ENCODE measurements at places on chromosomes 6 and 20.
A peak's percentile ranks its signal among the peaks of the same experiment; 100 is the strongest.

DNA sequence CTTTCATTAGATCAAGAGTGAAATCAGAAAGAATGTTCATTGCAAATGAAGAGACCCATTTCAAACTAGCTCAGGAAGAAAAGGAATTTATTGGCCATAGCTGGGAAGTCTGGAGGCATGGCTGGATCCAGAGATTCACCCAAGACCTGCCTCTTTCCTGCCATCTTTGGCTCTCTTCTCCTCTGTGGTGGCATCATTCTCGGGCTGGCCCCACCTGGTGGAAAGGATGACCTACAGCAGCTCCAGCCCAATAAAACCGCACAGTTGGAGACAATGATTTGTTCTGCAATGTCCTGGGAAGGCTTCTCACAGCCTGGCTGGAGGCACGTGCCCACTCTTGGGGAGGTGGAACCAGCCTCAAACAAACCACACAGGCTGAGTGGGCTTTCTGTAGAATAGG lies 18.1 kb upstream of the FERMT1 start:
- DNase-seq, result no peak

DNA sequence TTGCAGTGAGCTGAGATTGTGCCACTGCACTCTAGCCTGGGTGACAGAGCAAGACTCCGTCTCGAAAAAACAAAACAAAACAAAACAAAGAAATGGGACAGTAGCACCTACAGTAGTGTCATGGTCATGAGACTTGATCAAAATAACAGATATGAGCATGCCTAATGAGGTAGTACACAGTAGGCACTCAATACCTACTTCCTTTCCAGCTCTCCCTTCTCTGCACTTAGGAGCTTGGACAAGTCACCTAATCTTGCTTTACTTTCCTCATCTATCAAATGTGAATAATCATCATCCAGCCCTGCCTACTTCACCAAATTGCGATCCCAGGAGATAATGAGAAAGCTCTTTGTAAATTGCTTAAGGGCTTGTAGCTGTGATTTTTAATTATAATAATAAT lies 55.4 kb upstream of the EPB41L1 start:
- no peak for DNase-seq

DNA sequence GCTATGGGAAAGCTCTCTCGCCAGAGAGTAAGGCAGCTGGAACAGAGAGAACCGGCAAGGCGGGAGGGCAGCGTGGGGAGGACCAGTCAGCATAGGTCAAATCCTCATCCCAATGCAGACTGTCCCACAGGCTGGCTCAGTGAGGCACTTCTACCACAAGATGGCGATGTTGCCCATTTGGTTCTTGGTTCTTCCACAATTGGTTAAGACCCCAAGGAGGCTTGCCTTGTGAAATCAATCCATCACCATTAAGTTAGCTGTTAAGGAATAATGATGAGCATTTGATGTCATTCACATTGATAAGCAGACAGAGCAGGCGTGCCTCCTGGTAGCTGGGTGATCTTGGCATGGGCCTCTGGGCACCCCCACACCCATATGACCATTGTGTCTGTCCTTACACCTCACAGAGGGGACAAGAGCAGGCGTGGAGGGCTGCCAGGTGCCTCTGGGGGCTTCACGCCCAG lies 2.4 kb downstream of the CSTL1 start:
- DNase-seq, result no peak

DNA sequence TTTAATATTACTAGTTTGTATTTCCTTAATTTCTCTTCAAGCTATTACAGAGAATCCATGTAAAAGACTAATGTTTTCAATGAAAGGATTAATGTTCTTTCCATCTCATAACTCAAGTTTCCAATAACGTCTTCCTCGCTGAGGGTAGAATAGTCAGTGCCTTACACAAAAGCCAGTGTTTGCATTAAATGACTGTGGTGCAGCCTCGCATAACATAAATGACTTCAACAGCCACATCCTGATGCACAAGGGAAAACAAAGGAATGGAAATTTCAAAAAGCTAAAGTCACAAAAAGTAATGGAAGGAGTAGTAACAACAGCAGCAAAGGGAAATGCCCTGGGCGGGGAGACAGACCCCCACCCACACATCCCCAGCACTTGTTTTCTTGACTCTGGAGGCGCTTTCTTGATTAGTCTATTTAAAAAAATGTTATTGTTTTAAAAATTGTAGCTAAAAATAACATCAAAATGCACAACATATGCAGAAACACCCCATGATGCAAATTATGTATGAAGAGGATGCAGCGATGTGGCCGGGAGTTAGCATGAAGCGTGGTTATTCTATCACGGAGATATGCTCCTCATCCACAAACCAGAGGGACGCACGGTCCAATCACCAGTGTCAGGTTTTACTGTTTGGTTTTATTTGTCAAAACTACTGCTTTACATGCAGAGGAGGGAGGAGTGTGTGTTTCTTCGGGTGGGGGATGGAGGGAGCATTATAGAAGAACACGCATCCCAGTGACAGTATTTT lies 228.6 kb downstream of the GMPR start:
- no peak for DNase-seq

DNA sequence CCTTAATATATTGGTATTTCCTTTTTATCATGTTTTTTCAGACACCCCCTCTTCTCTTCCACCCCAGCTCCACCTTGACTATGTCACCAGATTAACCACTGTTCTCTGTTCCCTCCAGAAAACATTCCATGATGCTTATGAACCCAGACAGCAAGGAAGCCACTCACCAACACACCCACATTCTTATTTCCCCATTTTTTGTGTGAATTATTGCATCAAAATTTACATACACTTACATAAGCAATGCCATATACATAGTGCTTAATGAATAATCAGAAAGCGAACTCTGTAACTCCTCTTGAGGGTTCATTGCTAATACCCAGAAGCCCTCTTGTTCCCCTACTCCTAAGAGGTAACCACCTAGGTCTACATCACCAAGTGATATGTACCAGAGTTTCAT lies 182.3 kb upstream of the CDYL start:
- no peak for DNase-seq

DNA sequence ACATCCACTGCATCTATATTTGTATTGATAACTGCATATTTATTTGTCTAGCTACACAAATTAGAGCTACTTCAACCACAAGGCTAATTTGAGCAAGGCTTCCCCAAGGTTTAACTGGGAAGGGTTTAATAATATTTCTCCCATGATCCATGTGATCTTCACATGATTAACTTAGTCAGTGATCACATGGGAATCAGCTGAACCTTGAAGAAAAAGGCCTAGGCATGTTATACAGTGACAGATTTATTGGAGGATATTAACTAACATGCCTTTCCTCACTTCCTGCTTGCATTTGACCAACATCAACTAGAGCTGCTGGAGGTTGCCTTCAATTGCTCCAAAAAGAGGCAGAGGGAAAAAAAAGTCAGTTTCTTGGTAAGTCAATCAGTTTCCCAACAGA lies 417.0 kb downstream of the HAO1 start:
- DNase-seq, result no peak

DNA sequence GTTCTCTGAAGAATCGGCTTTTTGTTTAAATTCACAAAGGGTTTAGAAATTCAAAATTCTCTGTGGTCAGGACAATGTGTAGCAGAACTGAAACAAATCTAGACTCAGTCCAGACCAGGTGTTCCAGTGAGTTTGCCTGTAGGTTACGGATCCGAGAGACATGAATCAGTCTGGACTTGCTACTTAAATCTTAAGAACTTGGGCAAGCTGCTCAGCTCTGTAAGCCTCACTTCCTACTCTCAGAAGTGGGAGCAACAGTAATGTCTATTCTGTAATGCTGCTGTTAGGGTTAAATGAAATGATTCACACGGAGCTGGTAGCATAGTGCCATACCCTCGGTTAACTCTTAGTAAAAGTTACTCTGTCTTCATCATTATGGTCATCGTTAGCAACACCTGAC lies 37.7 kb downstream of the HECA start:
- DNase-seq, result no peak

DNA sequence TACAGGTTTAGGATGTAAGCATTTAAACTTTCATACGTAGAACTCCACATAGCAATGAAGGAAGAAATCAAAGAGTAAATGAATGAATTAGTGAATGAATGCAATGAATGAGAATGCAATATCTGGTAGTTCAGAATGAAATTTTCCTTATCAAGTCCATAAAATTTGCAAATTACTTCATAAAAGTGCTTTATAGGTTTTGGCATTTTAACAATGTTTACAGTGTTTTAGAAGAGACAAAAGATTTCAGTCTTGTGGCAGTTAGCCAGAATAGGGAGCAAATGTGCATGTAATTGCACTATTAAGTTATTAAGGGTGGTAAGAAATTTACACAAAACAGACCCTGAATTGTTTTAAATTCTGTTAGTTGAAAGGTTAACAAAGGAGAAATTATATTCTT lies 739.4 kb upstream of the FLRT3 start:
- no peak for DNase-seq

GRCh38 chr6:1392813-1393640 lies 3.7 kb downstream of the FOXF2 start:
- no peak for DNase-seq

- DNase-seq, result no peak
Observed at GRCh38 chr20:20793591-20793990, 81.1 kb upstream of the RALGAPA2 start.

GRCh38 chr6:108966855-108967755 lies 118.9 kb downstream of the ARMC2 start:
- DNase-seq, result peak; percentile 53

- peak; percentile 47 for DNase-seq
Observed at GRCh38 chr6:129186988-129187387, 304.1 kb downstream of the LAMA2 start.

DNA sequence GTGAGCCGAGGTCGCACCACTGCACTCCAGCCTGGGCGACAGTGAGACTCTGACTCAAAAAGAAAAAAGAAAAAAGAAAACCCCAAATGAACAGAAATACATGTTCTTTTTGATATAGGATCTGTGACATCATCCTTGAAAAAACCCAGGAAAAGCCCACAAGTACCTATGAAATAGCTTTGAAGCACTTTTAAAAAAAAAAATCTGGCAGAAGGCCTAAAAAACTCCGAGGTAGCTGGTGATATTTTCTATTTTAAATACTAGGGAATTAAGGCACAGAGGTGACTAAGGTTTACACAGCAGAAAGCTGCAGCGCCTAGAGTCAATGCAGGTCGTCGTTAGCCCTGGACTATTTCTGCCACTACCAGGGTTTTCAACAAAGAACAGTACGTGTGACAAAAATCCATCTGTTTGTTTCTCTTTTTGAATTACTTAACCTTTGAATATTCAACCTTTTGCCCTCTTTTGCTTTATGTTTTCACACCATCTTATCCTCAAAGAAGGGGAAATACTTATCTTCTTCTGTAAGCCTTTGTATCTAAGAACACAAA lies 39.4 kb upstream of the EEF1A1 start:
- no peak for DNase-seq

DNA sequence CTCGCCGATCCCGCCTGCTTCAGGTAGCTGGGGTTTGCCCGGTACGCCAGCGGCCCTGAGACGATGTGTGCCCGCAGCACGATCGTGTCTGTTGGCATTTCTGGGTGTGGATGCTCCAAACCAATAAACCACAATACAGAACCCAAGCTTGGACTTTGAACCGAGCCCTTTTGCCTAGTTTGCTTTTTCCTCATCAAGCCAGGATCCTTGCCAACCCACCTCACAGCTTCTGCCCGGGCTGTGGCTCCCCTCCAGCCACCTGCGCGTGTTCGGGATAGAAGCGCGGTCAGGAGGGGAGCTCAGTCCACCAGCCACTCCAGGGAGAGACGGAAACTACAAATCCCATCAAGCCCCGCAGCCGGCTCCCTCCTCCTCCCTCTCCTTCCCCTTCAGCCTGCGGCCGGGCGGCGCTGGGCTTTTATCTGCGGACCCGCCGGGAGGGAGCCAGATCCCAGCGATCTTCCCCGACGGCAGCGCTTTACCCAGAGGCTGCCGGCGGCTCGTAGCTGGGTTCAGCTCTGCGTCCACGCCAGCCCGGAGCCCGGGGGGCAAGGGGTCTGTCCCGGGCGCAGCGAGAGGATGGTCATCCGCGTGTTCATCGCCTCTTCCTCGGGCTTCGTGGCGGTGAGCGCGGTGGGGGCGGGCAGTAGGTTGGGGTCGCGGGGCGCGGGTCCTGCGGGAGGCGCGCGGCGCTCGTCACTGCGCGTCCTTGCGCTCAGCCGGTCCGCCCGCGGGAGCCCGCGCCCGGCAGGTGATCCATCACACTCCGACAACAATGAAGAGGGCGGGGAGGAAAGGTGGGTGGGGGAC lies at the start of gene SH3BGRL2:
Gene SH3BGRL2, plus strand, starts transcription at position 447 of the 810 bp plus-strand sequence. Its CDS starts 133 bp downstream, at position 580.
- DNase-seq, result peak; percentile 28

DNA sequence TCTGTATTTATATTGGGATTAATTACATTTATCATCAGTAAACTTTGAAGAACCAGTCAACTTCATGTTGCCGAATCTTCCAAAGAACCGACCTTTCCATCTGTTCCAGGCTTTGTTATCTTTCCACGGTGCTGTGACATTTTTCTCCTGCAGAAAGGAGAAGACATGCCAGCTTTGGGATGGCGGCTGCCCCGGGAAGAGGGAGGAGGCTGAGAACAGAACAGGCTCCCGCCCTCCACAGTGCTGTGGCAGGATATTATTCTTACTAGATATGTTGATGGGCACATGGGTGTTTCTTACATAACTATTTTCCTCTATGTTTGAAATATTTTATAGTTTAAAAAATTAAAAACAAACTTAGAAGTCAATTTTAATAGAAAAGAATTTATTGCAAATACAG lies 44.9 kb downstream of the GINS1 start:
- DNase-seq, result no peak

GRCh38 chr6:138346302-138347195 lies 31.2 kb upstream of the SMIM28 start:
- peak; percentile 2 for DNase-seq

GRCh38 chr6:25961619-25962148 lies 918 bp upstream of the TRIM38 start:
- DNase-seq, result no peak

GRCh38 chr6:56807989-56808337 lies 146.9 kb upstream of the BEND6 start:
- no peak for DNase-seq

DNA sequence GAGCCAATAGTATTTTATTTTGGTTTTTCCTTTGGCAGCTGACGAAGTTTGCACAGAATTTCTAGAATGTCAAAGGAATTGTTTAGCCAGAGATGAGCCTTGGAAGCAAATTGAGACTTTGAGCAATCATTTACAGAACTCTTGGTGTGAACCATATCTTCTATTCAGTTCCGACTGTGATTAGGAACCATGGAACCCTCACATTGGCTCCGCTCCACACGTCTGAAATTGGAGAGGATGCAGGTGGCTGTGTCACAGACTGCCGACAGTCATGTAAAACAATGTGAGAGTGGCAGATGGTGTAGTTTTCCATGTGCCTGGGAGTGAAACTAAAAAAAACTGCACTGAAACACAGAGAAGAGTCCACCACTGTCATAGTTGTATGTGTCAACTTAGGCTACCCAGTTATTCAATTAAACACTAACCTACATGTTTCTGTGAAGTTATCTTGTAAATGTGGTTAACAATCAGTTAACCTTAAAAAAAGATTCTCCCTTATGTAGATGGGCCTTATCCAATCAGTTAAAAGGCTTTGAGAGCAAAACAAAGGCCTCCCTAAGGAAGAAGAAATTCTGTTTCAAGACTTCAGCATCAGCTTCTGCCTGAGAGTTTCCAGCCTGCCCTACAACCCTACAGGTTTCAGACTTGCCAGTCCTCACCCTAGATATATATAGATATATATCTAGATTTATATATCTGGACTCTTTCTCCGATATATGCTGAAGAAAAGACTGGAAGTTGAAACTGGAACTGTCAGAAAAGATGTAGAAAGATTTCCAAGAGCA lies 3.3 kb upstream of the HMGN4 start:
- no peak for DNase-seq

GRCh38 chr20:14521436-14521835 lies 184.0 kb upstream of the FLRT3 start:
- DNase-seq, result no peak

- no peak for DNase-seq
Observed at GRCh38 chr20:15045246-15045645, 707.8 kb upstream of the FLRT3 start.

All from kidney epithelial cell (primary cell).